Stimulated activated CD4-positive, alpha-beta T cell treated with anti-CD3 and anti-CD28 coated beads, Interleukin-15, amount 100 ng/mL, for 1 hour (primary cell): ENCODE measurements at places on chromosomes 1 and 21.

DNA sequence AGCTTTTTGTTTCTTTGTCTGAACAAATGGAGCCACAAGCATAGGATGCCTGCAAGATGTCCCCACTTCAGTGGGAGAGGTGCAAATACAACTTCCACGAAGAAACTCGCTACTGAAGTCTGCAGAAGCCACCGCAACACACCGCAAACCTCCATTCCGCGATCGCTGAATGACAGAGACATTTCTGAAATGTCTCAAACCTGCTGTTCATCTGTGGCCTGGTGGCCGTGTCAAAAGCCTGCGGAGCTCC, 1.0 kb downstream of the TP53BP2 start:
- no peak for DNase-seq

DNA sequence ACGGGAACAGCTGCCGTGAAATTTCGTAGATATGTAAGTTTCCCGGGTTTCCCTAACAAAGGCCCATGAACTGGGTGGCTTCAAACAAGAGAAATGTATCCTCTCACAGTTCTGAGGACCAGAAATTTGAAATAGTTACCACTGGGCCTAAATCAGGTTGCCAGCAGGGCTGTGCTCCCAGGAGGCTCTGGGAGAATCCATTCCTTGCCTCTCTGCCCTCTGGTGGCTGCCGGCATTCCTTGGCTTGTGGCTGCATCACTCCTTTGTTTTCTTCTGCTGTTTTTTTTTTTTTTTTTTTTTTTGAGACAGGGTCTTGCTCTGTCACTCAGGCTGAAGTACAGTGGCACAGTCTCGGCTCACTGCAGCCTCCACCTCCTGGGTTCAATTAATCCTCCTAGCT, 23.7 kb downstream of the UMODL1 start:
- DNase-seq: no peak

- no peak for DNase-seq
Measured at GRCh38 chr1:73205294-73205973, 923.1 kb upstream of the NEGR1 start.

- DNase-seq: no peak
Measured at GRCh38 chr1:243930822-243931671, 81.0 kb upstream of the AKT3 start.

DNA sequence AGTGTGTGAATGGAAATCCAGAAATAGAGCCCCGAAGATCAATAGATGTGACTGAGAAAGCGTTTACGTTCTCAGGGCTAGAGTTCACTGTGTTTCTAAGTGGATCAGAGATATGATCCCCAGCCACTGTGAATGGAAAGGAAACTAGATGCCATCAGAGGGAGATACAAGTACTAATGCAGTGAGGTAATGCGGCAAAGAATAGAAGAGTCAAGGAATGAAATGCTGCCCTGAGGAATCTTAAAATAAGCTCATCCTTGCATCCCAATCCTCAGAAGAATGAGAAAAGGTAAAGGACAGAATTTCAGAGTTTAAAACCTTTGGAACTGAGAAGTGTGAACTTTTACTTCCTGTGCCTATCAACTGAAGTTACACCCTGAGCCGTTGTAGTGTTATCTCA, 165.5 kb upstream of the ESRRG start:
- DNase-seq: no peak

DNA sequence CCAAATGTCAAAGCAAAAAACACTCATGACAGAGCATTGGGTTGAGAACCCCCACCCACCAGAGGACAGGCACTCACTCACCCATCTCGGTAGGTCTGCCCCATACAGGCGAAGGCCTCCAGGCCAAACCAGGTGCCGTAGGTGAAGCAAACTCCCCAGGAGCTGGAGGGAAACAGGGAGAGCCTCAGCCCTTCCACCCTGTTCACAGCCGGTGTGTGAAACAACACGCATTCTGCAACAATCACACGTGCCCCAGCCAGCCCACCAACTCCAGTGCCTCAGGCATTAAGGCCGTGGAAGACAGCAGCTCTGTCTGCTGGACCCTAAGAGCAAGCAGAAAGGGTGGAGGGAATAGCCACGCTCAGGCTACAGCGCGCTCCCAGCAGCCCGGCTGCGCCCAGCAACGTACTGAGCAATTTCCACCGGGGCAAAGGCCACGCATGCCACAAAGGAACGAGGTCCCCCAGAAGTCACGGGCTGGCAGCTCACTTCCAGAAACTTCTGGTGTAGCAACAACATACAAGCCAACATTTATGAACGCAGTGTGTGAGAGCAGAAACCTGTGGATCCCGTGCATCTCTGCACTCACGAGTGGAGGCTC, 11.4 kb upstream of the SPATC1L start:
- DNase-seq: no peak

- DNase-seq: no peak
Measured at GRCh38 chr1:167196166-167196565, 24.5 kb upstream of the POU2F1 start.

- DNase-seq: no peak
Measured at GRCh38 chr1:202247104-202247503, 53.5 kb downstream of the LGR6 start.

DNA sequence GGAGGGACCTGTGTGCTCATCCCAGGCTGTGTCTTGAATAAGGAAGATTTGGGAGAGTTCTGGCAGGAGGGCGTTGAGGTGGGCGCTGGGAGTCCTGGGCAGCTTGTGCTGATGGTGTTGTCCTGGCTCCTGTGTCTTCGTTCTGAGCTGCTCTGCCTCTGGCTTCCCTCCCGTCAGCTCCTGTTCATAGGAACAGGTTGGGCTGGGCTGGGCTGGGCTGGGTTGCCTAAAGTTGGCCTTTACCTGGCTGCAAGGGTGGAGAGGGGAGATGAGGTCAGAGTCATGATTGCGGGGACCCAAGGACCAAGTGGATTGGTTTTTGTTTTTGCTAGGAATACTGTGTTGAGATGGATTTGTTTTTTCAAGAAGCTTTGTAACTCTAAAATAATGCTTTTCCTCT, 9.1 kb downstream of the NECAP2 start:
- no peak for DNase-seq

DNA sequence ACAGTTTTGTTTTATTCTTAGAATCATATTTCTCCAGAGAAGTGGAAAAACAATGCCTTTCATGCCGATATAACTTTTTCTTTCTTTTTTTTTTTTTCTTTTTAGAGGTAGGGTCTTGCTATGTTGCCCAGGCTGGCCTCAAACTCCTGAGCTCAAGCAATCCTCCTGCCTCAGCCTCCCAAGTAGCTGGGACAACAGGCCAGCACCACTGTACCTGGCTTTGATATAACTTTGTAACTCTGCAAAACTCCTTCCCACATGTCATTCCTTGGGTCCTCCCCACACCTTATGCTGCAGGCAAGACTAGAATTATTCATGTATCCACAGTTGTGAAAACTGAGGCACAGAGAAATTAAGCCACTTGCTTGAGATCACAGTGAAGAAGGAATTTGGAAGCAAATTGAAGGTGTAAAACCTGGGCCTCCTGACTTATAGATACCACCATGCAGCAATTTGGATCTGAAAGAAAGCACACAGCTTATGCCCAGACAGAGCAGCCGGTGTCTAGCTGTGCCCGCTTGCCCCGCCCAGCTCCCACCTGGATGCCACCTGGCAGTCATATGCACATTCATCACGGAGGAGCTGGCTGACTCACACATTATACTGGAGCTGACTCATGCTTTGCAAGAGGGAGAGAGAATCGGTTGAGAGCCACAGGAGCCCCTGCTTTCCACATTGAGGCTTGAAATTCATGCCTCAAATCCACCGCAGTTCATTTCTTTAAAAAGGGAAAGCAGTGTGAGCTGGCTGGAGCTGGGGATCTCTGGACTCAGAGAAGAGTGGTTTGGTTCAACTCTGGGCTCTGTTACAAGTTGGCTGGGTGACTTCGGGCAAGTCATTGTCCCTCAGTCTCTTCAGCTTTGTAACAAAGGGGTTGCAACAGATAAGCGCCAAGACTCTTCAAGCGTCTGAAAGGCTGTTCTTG, 8.3 kb upstream of the SLC2A1 start:
- no peak for DNase-seq

DNA sequence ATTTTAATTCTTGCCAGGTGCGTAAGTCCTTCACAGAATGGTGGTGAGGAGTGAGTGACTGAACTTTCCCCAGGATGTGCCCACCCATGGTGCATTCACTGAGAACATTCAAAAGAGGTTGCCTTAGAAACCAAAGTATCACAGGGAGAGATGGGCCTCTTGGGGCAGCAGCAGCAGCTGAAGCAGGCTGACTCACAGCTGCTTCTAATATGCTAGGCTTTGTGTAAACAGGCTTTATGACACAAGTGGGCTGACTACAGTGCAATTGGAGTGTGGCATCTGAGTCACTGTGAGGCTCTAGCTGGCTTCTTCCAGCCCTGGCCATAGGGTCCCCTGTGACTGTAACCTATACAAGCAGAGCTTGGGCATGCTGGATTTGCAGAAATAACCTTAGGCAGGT, 12.6 kb downstream of the PIGP start:
- DNase-seq: no peak

DNA sequence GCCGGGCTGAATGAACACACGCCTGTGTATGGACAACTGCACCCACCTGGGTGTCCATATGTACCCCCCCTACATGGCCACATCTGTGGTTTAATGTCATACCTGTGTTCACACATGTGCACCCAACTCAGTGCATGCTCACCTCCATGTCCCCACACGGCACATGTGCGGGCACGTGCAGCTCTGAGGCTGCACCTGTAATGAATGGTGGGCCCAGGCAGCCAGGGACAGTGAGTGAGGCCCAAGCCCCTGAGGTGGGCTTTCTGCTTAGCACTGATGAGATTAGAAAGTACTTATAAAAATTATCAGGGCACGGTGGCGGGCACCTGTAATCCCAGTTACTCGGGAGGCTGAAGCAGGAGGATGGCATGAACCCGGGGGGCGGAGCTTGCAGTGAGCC, 42.5 kb upstream of the CSF3R start:
- DNase-seq: no peak

DNA sequence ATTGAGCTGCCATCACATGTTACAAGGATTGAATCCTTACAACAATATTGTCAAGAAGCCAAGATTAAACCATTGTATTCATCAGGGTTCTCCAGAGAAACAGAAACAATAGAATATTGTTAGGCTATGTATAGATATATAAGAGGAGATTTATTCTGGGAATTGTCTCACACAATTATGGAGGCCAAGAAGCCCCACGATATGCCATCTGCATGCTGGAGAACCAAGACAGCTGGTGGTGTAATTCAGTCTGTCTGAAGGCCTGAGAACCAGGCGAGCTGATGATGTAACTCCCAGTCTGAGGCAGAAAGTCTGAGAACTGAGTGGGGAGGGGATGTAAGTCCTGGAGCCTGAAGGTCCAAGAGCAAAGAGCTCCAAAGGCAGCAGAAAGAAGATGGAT, 14.5 kb upstream of the TTF2 start:
- no peak for DNase-seq

DNA sequence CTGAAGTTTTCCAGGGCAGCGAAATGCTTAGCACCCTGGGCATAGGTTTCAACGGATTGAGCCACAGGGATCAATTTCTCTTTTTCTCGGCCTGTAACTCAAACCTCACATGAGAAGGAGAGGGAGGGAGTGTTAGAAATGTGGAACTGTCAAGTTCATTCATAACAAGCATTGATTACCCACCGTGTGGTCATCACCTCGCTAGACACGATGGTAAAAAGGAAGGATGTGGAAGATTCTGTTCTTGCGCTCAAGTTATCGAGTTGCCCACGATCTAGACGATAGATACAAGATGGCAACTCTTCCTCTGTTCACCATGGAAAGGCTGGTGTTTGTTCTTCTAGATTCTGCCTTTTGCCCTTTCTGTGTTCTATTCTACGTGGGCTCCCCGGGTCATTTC, 4.0 kb upstream of the RCAN3 start:
- DNase-seq: no peak

DNA sequence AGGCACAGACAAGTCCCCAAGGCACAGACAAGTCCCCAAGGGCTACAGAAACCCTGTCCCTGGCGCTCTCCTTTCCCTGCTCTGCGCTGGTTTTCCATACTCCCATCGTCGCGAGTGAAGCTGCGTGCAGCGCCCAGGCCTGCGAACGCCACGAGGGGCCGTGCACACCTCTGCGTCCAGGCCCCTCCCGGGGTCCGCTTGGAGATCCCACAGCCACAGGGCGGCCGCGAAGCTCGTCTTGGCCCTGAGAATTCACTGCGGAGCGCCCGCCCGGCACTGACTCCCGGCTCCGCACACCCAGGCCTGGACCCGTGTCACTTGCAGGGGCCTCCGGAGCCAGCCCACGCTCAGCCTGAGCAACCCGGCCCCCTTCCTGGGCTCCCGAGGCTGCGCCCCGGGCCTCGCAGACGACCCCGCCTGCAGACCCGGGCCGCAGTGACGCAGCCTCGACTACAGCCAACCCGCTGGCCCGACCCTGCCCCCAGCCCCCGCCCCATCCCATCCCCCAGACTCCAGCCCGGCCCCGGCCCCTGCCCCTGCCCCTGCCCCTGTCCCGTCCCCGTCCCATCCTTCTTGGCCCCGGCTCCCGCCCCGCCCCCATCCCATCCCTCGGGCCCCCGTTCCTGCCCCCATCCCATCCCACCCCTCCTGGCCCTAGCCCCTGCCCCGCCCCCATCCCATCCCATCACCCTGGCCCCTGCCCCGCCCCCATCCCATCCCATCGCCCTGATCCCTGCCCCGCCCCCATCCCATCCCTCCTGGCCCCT, 841 bp downstream of the POFUT2 start:
- no peak for DNase-seq

GRCh38 chr1:154198756-154199562, 7.1 kb upstream of the TPM3 start:
- DNase-seq: no peak

- DNase-seq: no peak
Measured at GRCh38 chr1:12629985-12630760, 12.2 kb upstream of the DHRS3 start.

- DNase-seq: no peak
Measured at GRCh38 chr1:21896652-21897532, 40.2 kb downstream of the HSPG2 start.

DNA sequence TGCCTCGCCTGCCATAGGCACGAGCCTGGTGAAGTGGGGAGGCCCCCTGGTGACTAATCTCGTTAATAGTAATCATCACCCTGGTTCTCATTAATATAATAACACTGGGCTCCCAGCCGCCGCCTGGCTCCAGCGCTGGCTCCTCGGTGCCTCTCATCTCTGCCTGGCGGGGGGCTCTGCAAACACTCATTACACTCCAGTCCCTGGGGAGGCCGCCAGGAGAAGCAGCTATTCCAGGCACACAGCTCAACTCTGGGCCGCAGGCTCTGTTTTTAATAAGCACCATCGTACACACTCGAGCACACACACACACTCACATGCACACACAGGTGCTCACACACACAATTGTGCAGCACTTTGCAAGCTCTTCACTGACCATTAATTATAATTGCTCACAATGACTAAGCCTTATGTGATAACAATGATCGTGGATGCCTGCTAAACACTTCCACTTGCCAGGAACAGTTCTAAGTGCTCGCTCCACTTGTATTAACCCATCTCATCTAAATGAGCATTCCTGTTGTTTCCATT, 52.2 kb downstream of the SDC3 start:
- no peak for DNase-seq
